NCI-H187 (cell line): ENCODE measurements at places on chromosomes 4 and X.

DNA sequence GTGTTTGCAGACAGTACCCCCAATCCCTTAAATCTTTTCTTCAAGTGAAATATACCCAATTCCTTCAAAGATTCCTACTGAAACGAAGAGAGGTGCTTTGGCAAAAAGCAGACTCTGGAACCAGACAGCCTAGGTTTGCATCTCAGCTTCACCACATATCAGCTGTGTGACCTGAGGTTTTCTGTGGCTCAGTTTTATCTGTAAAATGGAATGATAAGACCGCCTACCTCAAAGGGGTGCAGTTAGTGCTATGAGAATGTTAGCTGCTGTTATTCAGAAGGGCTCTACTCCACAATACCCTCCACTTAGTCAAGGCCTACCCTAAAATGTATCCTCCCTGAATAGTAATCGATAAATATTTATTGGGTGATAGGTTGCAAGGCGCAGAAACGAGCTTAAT is 664 bp downstream of the PIR start:
- no peak for DNase-seq

GRCh38 chrX:47361538-47362511 is 8.6 kb upstream of the ZNF157 start:
- DNase-seq, result peak; percentile 22

GRCh38 chr4:116010923-116011322 is 897.5 kb upstream of the NDST4 start:
- DNase-seq, result no peak

- DNase-seq, result no peak
Observed at GRCh38 chrX:121903961-121904360, 856.6 kb downstream of the GLUD2 start.

DNA sequence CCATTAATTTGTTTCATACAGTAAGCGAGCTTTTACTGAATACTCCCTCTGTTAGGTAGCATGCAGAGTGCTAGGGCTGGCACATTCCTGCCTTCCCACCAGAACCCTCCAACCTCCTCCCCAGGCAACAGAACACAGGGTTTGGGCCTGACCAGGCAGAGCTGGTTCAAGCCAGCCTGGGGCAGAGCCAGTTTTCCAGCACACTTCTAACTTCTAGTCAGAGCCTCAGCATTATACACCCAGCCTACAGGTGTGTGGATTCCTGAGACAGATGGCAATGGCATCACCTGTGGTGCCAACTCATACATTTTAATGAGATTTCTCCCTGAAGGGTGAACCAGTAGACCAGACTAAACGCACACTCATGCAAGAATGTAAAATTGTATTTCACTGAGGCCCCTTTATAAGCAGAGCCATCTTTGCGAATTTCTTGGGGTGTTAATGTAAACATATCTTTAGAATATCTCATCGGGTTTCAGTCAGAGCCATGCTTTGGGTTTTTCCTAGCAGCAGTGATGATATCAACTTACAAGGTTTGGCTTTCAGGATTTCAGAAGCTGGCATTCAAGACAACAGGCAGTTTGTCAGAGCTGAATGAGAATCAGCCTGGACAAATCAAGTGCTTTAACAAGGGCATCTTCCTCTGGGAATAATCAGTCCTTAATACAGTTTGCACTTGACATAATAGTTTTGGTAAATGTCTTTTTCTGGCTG is 92.0 kb downstream of the GATB start:
- DNase-seq, result no peak

DNA sequence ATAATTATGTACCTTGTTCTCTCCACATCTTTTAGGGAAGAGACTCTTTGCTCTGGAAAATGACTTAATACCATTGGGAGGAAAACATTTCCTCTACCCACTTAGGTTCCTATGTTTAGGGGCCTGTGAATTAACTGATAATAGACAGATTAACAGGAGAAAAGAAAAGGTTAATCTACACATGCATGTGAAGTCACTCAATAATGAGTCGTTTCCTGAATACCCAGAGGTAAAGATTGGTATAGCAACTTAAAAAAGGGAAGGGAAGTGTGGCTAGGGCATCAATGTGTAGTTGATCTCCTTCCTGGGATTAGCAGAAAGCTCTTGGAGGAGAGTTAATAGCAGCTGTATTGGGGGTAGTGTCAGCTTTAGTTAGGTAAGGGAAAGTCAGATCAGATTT is 419.5 kb upstream of the ATOH1 start:
- DNase-seq, result no peak

GRCh38 chr4:33062155-33062806 is 2342.1 kb downstream of the PCDH7 start:
- no peak for DNase-seq

- DNase-seq, result no peak
Observed at GRCh38 chr4:168421671-168422070, 58.6 kb downstream of the DDX60L start.

GRCh38 chrX:42119076-42119475 is 195.7 kb upstream of the CASK start:
- no peak for DNase-seq

- DNase-seq, result no peak
Observed at GRCh38 chrX:24528605-24529004, 63.5 kb downstream of the PDK3 start.

GRCh38 chr4:33013282-33013681 is 2293.1 kb downstream of the PCDH7 start:
- no peak for DNase-seq

- no peak for DNase-seq
Observed at GRCh38 chr4:51960486-51960885, 59.7 kb downstream of the LRRC66 start.

DNA sequence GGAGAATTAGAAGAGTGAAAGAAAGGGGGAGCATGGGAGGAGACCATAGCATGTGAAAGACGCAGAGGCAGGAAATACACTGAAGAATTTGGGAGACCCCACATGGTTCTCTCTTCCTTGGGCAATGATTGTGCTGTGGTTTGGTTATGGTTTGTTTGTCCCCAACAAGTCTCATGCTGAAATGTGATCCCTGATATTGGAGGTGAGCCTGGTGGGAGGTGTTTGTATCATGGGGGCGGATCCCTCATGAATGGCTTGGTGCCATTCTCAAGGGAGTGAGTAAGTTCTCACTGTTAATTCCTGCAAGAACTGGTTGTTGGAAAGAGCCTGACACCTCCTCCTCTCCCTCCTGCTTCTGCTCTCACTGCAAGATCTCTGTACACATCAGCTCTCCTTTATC is 78.6 kb upstream of the RAI2 start:
- DNase-seq, result no peak

DNA sequence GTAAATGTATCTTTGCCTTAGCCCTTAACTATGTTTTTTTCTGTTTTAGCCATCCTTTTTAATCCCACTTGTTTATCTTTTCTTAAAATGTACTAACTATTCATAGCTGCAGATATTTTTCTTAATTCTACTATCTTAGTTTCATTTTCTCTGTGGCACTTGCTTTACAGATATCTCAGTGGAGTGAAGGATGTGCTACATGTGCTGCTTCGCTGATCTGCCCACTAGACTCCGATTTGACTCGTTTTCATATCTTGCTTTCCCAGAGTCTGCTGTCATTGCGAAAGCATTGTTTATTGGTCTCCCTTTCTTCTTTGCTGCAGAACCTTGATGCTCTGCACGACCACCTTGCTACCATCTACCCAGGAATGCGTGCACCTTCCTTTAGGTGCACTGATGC is 30.6 kb downstream of the GUCY1B1 start:
- no peak for DNase-seq
